ENCODE measurements at places on chromosomes 16 and 17.

- no peak for DNase-seq
These were observed 16.9 kb upstream of the MAP3K14 start for GRCh38 chr17:45333702-45334092.

DNA sequence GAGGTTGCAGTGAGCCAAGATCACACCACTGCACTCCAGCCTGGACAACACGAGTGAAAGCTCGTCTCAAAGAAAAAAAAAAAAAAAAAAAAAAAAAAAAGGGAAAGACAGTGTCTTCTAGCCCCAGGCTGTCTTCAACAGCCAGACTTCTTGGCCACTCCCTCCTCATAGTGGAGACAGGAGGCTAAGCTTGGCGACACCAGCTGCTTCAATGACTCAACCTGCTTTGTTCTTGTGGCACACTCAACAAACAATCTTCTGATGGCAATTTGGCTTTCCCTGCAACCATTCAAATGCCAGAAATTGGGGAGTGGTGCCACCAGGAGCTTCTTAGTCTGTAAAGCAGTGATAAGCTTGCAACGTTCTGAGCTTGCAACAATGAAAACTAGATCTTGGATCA lies 290.4 kb upstream of the DYNLRB2 start:
- no peak for DNase-seq

DNA sequence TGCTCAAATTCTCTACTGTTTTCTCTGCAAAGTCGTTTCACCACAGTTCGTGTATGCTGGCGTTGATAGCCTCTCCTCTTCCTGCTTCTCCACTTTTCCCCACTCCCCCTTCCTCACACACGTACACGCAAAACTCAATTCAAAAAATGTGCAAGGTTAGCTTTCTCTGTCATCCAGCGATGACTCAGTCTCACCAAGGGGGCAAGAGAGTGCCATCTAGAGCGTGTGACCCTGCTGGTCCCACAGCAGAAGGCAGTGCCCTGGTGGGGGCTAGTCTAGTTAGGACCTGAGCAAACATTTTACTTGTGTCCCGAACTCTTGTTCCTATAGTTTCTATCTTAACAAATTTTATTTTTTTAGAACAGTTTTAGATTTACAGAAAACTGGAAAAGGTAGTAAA lies 121.2 kb upstream of the CHMP6 start:
- no peak for DNase-seq

DNA sequence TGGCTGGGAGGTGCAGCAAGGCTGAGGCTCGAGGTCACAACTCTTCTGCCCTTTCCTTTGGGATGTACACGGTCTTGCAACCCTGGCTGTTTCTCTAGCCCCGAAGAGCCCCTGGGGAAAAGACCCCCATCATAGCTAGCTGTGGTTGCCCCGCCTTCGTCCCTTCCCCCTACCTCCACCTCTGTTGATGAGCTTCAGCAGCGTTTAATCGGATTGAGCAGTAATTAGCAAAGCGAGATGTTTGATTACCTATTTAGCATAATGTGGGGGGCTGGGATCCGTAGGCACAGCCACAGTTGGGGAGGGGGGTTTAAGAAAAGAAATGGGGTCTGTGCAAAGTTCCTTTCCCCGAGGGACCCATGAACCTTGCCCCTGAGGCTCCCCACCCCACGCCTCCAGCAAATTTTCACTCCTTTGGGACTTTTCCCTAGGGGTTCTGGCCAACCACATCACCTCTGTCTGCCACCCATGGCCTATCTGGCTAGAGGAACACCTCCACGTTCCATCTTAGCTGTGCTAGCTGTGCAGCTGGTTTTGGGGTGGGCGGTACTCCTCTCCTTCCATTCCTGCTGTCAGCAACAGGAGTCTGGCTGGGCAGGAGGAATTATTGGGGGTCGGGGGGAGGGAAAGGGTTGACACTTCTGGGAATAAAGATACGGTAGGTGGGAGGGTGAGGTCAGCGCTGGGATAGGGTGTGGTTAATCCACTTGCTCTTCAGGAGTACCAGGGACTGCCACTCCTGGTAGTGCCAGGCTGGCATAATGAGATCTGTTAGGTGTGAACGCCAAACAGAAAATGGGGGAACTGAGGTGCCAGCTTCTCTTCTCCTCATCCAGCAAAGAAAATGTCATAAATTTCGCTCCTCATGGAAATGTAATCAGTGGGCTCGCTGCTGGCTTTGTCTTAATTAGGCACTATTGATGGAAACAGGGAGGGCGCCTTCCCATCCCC lies 1.3 kb upstream of the DNAH2 start:
- no peak for DNase-seq

GRCh38 chr16:88798772-88799455 lies 4.7 kb upstream of the CDT1 start:
- no peak for DNase-seq

DNA sequence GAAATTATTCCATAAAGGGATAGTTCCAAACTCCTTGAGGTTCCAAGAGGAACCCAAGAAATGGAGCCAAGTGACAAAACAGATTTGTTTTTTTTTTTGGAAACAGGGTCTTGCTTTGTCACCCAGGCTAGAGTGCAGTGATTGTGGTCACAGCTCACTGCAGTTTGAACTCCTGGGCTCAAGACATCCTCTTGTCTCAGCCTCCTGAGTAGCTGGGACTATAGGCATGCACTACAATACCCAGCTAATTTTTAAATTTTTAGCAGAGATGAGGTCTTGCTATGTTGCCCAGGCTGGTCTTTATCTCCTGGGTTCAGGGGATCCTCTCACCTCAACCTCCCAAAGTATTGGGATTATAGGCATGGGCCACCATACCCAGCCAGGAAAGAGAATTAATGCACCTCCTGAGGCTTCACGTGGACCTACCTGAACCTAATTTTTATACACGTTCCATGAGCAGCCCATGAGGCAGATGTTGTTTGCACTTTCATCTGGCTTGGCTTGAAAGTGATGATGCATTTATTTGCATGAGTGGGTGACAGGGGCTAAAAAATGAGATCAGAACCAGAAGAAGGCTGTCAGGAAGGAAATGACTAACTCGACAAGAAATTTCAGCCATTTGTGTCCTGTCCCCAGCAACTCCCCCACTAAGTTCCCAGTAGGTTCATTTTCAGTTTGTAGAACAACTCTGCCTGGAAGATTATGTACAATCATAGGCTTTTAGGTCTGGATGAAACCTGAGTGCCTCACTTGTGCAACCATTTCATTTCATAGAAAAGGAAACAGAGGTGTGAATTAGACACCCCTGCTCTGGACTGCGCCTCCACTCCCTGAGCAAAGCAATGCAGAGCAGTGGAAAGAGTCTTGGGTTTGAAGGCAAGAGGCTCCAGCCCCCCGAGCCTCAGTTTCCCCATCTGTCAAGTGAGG lies 10.3 kb upstream of the IRF8 start:
- peak; percentile 89 for DNase-seq

GRCh38 chr16:70715860-70716357 lies 30.1 kb upstream of the MTSS2 start:
- DNase-seq, result no peak

- peak; percentile 74 for DNase-seq
These were observed 25.3 kb downstream of the CDH13 start for GRCh38 chr16:82651921-82652601.

DNA sequence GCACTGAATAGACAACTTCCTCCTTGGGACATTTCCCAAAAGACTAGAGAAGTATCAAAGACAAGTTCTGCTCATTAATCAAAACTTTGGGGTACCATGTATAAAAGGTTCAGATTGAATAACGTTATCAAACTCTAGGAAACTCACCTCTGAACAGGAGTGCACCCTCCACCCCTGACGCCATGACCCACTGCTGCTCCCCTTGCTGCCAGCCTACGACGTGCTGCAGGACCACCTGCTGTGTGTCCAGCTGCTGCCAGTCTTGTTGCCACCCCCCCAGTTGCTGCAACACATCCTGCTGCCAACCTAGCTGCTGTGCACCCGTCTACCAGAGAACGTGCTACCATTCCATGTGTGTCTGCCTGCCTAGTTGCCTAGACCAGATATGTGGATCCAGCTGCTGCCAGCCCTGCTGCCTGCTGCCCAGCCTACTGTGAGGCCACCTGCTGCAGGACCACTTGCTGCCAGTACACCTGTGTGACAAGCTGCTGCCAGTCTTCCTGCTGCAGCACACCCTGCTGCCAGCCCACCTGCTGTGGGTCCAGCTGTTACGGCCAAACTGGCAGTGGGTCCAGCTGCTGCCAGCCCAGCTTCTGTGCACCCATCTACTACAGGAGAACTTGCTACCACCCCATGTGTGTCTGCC lies 13.8 kb upstream of the KRTAP9-2 start:
- DNase-seq, result no peak

DNA sequence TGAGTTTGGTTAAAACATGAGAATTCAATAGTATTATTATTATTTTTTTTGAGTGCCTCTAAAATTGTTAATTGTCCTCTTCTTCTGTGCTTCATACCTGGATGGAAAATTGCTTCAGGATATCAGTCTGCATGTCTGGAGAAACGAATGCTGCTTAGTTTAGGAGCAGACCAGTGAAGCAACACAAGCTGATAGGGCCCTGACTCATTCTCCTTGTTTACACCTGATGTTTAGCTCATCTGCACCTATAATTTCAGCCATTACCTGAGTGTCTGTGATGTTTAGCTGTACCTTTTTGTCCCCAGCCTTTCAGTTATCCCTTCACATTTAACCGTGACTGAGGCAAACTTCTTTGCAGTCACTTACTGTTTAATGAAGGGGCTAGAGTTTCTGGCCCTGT lies 14.8 kb downstream of the SNTB2 start:
- DNase-seq, result no peak

DNA sequence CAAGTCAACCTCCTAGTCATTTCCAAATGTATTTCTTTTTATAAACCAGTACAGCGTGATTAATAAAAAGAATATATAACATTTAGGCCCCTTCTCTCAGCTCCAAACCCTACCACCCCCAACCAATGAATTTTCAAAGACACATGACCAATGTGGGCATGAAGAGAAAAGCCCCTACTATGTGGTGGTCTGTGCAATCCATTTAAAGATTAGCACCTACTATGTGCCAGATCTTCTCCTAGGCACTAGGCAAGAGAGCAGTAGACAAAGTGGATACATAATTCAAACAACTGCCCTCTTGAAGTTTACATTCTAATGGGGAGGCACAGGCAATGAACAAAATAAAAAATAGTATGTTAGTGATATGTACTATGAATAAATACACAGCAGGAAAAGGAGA lies 19.4 kb downstream of the AXIN2 start:
- DNase-seq, result no peak

DNA sequence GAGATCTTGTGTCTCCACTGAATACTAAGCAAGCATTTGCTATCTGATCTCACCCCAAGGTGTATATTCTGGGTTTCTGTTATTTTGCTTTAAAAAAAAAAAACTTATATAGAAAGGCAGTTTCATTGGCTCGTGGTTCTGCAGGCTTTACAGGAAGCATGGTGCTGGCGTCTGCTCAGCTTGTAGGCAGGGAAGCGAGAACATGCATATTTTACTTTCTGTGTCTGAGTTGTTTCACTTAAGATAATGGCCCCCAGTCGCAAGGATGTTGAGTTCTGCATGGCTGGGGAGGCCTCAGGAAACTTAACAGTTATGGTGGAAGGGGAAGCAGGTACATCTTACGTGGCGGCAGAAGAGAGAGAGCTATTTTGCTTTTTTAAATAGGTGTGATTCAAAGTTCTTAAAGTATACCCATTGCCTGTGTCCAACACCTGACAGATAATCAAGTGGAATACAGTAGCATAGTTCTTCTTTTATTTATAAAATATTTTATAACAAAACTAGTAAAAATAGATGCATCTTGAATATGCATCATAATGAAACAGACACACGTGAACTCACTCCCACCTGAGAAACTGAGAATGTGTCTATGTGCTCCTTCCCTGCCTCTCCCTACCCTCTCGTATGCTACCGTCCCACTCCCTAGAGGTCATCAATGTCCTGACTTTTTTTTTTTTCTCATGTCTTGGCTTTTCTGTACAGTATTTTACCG lies 15.4 kb upstream of the ARHGAP17 start:
- DNase-seq, result no peak

DNA sequence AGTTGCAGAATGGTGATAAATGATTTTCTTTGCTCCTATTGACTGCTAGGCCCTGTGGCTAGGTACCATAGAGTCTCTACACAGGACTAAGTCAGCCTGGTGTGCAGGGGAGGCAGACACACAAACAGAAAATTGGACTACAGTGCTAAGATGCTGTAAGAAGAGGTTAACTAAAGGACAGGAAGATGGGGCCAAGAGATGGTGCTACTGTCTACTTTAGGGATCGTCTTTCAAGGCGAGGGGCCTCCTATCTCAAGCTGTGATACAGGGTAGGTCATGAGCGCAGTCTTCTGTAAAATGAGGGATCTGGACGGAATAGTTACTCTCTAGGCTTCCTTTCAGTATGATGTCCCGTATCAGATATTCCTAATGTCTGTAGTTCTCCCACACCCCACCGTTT lies 817 bp downstream of the NME1 start:
- no peak for DNase-seq

- DNase-seq, result no peak
These were observed 14.4 kb downstream of the ASPSCR1 start for GRCh38 chr17:81991684-81992305.

- DNase-seq, result no peak
These were observed 13.3 kb downstream of the HOXB1 start for GRCh38 chr17:48517478-48517877.

- no peak for DNase-seq
These were observed 43.2 kb upstream of the MRPS23 start for GRCh38 chr17:57892820-57893595.

DNA sequence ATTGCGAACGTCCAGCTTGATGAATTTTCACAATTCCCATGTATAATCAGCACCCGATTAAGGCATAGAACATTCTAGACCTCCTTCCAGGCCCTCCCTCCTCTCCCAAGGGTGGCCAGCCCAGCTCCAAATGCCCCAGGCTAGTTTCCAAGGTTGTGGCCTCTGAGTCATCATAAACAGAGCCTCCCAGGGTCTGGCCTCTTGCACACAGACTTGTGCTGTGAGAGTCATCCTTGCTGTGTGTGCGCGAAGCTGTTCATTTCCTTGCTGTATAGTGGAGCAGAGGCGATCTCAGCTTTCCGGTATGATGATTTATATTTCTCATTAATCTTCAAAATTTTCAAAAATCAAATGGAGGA lies 20.5 kb upstream of the JPH3 start:
- no peak for DNase-seq

GRCh38 chr16:88008840-88009239 lies 57.6 kb downstream of the BANP start:
- no peak for DNase-seq

DNA sequence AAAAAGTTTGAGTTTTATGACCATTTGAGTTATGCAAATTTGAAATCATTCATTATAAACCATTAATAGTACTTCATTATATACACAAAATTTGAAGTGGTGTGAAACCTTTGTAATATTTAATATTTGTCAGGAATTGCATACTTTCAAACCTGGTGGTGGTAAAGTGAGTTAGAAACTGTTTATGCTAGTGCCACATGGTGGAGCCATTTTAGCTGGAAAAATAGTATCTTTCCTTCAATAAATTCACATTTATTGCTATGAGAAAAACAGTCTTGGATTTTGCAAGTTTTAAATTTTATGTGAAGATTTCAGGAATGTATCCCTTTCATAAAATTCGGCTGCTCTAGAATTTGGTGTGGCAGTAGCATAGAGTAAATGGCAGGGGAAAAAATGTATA lies 7.3 kb upstream of the BLMH start:
- DNase-seq, result no peak

- no peak for DNase-seq
These were observed 88.4 kb downstream of the ABCC12 start for GRCh38 chr16:48067388-48067787.

- DNase-seq, result no peak
These were observed 7.1 kb downstream of the LITAFD start for GRCh38 chr16:8888951-8889892.

Data from GM12878 (cell line).